Fibroblast of mammary gland (primary cell): ENCODE measurements at places on chromosomes 4 and X.
A peak's percentile ranks its signal among the peaks of the same experiment; 100 is the strongest.

DNA sequence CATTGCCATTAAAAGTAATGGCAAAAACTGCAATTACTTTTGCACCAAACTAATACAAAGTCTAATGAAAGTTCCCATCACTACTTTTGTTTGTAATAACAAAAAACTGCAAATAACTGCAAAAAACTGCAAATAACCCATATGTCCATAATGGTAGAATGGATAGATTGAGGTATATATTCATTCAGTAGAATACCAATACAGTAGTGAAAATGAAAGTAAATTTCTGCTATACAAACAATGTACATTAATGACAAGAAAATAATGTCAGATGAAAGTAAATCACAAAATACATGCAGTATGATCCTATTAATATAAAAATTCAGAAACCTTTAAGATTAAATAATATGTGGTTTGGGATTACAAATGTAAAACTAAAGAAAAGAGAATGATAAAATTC is 41.3 kb upstream of the CEP135 start:
- DNase-seq, result no peak

GRCh38 chrX:49919617-49920016 is 2.8 kb upstream of the CLCN5 start:
- peak; percentile 45 for DNase-seq

DNA sequence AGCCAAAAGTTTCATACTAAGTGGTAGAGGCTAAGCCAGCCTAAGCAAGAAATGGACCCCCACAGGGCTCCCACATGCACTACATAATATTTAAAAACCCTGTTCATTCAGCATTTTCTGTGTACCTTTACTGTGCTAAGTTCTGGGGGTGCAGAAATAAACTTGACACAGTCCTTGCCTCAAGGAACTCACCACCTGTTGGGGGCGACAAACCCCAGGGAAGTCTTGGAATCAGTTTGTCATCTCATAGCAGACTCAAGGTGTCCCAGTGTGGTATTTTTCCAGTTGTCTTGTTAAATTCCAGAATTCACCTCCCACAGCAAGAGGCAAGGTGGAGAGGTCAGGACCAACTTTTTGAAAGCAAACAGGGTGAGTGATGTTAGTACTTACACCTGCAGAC is 43.1 kb downstream of the ATG4A start:
- no peak for DNase-seq

GRCh38 chrX:11081511-11081910 is 29.6 kb upstream of the HCCS start:
- no peak for DNase-seq

GRCh38 chr4:146029147-146029546 is 90.5 kb upstream of the ZNF827 start:
- peak; percentile 38 for DNase-seq

GRCh38 chr4:82645936-82646565 is 84.3 kb upstream of the TMEM150C start:
- no peak for DNase-seq

GRCh38 chrX:26845056-26845455 is 618.1 kb downstream of the PPP4R3C start:
- DNase-seq, result peak; percentile 21

DNA sequence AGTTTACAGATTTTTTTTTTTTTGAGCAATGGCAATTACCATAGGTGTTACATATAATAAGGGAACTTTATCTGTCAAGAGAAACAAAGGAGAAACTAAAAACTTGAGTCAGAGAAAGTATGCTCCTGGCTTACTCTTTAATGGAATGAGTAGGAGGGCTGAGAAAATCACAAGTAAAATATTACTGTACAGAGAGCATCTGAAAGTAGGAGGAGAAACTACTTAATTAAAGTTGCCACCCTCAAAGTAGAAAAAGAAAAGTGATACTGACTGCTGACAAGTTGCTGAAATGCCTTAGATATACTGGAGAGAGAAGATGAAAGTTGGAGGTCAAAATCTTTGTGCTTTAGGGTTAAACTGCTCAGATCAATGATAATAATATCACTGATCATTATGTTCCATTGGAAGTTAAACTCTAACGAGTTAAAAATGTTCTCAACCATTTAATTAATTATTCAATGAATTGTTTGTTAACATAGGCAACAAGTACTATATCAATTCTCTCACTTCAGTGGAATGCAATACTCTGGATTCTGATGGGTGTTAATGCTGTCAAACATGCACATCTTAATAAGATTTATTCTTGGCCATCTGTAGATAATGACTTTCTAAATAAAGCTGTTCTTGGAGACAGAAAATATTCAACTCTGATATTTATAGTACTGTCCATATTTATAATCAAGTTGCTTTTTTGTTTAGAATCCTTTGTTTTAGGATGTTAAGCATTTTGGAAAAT is 61.2 kb upstream of the CAMK2D start:
- no peak for DNase-seq

DNA sequence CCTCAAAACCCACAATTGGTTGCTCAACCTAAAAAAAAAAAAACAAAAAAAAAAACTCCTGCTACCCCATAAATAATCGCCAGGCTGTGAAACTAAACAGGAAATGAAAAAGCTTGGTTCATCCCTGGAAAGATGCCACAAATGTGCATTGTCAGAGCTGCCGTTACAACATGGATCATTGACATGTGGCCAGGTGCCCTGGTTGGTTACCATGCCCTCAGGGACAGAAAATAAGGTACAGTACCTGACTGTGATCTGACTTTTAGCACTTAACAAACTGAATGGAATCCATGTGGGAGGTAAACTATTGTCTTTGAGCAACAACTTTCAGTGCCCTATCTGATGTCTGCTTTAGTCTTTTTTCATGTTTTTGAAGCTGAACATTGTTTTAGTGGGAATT is 118.0 kb upstream of the RPL34 start:
- no peak for DNase-seq

- no peak for DNase-seq
Measured at GRCh38 chr4:11271263-11271662, 157.4 kb downstream of the HS3ST1 start.

- no peak for DNase-seq
Measured at GRCh38 chr4:31984872-31985271, 1264.7 kb downstream of the PCDH7 start.

DNA sequence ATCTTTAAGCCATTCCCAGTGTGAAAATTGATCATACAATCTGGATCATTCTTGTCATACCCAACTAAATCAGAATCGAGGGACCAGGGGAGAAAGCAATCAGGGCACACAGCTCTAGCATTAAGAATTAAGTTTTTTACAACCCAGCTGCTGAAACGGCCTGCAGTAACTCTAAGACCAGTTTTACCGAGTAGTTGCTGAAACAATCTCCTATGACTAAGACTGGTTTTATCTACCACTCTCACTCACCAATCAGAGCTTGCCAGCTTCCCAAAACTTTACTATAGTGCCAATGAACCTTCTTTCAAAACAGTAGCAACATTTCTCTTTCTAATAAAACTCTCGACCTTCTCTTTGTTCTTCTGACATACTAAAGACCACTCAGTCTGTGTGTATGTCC is 2.8 kb upstream of the SAP30 start:
- DNase-seq, result peak; percentile 38

GRCh38 chr4:108851366-108851765 is 88.5 kb upstream of the ETNPPL start:
- peak; percentile 76 for DNase-seq

DNA sequence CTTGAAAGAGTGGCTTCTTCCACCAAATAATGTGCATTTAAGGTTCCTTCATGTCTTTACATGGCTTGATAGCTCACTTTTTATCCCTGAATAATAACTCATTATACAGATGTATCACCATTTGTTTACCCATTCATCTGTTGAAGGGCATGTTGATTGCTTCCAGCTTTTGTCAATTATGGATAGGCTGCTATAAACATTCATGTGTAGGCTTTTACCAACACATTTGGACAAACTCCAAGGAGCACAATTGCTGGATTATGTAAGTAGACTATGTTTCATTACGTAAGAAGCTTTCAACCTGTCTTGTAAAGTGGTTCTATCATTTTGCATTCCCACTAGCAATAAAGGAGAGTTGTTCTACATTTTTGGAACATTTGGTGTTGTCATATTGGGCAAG is 2637.0 kb downstream of the PCDH7 start:
- no peak for DNase-seq

DNA sequence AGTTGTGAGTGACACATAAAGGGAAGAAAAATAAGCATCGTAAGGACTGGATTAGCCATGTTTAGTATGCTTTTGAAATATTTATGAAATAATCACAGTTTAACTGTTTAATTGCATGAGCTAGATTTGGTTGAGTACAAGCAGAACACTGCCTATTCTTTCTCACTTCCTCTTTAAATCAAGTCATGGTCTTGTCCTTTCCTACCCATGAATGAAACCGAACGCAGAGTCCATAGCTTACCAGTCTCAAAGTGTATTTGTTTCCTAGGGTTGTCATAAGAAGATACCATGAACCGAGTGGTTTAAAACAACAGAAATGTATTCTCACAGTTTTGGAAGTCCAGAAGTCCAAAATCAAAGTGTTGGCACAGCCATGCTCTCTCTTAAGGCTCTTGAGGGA is 684.0 kb upstream of the MAGEB2 start:
- no peak for DNase-seq

DNA sequence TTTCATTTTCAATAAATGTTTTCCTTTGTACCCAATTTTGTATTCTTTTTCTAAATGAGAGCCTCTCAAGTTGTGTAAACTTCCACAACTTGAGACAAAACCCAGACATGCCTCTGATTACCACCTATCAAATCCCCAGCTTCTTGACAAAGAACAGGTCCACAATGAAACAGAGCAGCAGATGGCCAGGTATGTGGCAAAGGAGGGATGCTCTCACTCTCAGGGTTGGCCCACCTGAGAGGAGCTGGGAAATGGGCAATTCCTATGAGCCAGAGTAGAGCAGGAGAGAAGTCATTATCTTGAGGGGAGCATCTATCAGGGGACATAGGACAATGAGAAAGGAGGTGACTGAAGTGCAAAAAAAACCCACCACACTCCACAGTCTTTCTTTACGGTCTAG is 273.5 kb upstream of the FAM241A start:
- no peak for DNase-seq

DNA sequence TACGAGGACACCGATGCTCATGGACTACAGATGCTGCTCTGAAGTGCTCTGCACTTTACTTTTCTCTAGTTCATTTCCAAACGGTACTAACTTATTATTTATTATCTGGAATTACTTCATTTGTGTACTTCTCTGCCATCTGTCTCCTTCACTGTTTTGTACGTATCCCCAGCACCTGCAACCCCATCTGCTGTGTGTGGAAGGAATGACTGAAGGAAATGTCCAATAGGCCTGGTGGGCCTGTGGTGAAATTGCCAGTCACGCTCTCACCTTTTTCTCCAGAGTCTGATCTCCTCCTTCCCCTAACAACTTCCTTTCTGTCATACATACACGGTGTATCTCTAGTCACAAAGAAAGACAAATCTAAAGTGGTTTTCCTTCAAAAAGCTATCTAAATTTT is 12.9 kb downstream of the TMEM154 start:
- no peak for DNase-seq

- DNase-seq, result no peak
Measured at GRCh38 chrX:15522464-15522863, 21.9 kb downstream of the BMX start.

DNA sequence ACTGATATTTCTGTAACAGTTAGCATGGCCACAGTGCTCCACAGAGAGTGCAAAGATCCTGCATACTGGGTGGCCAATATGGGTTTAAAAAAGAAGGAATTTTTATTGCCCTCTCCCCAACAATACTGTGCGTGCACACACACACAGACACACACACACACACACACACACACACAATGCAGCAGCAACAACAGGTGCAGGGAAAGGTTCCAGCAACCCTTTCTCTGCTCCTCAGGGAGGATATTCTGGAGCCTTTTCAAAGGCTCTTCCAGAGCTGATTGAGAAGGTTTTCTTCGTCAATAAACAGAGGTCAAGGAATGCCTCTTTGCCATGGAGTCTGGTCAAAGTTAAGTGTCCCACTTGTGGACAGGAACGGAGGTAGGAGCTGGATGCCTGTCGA is 84.8 kb upstream of the ZFP42 start:
- no peak for DNase-seq

DNA sequence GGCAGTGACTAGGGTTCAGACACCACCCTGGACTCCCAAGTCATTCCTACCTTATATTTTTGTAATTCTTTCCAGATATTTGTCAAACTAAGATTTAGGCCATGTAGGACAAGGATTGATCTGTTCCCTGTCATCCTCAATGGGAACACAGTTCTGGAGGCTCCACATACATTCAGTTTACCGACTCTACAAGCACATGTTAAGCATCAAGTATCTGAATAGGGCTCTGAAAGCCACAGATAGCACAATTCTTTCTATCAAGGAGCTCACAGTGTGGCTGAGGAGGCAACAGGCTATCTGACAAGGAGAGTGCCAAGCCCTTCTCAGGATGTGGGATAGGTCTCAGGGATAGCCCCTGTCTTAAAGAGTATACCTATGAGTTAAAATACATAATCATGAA is 37.0 kb upstream of the CXCL8 start:
- DNase-seq, result no peak

- DNase-seq, result no peak
Measured at GRCh38 chrX:69307756-69308155, 142.5 kb upstream of the PJA1 start.

DNA sequence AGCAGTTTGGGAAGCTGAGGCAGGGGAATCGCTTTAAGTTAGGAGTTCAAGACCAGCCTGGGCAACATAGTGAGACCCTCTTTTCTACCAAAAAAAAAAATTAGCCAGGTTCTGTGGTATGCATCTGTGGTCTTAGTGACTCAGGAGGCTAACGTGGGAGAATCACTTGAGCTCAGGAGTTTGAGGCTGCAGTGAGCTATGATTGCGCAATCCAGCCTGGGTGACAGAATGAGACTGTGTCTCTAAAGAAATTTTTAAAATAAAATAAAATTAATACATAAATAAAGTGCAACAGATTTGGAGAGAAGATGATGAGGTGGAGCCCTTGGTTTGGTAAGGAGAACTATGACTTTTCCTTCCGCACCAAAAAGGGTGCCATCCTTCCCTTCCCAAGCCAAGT is 436.9 kb downstream of the NLGN4X start:
- DNase-seq, result no peak

DNA sequence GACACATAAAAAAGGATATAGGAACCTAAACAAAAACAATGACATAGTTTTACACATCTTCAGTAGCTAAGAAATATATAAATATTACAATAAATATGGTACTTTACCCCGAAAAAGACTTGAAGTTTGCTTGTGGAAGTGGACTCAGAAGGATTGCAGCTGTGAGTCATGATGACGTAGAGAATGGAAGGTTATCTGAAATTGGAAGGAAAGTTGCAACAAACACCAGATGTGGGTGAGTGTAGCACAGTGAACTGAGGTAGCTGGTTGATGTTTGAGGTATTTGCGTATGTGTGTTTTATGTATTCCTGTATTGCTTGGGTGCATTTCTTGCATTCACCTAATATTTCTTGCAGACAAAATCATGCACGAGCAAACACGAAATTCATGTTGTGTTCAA is 113.0 kb downstream of the ARX start:
- peak; percentile 86 for DNase-seq

- no peak for DNase-seq
Measured at GRCh38 chr4:98951710-98952109, 22.8 kb upstream of the EIF4E start.

- DNase-seq, result no peak
Measured at GRCh38 chrX:97328853-97329390, 445.2 kb downstream of the RPA4 start.

GRCh38 chrX:70664726-70665125 is 220.1 kb downstream of the DLG3 start:
- peak; percentile 44 for DNase-seq
